ENCODE measurements at places on chromosomes 7 and 10.

- DNase-seq: no peak
Observed at GRCh38 chr10:113552014-113552413, 839 bp upstream of the HABP2 start.

DNA sequence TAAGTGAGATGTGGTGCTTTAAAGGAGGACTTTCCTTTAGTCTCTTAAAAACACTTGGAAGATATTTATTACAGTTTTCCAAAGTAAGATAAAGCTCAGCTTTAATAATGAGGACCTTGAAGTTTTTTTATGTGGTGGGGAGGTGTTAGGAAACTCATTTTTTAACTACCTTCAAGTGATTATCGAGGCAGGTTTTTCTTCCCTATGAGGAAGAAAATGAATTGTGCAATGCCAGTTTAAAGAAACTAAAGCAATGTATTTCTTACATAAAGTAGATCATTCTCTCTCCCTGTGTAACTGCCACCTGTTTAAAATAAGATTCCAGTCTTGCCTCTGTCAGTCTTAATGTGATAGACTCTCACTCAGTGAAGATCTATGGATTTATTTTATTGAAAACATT lies 27.9 kb downstream of the ZEB1 start:
- no peak for DNase-seq

DNA sequence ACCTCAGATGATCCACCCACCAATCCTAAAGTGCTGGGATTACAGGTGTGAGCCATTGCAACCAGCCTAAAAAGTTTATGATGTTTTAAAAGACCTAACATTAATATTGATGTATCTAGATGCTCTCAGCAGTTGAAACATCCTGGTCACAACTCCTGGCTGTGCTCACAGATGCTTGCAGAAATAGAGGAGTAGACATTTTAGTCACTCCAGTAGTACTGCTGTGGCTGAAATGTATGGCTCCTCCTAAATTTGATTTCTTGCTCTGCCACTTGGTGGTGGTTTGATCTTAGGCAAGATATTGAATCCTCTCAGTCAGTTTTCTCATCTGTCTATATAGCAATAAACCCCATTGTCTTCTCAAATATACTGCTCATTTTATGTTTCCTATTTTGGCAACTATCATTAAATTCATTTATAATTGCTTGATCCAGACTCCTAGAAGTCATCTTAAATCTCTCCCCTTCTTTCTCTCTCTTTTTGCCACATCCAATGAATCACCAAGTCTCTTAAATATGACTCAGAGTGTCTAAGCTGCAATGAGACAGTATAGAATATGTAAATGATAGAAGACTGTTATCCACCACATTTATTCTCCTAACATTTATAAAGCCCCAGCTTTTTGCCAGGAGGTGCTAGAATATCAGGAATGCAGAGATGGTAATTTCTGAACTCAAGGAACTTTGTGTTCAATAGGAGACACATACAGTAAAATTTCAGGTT lies 78.1 kb upstream of the NRBF2 start:
- no peak for DNase-seq

DNA sequence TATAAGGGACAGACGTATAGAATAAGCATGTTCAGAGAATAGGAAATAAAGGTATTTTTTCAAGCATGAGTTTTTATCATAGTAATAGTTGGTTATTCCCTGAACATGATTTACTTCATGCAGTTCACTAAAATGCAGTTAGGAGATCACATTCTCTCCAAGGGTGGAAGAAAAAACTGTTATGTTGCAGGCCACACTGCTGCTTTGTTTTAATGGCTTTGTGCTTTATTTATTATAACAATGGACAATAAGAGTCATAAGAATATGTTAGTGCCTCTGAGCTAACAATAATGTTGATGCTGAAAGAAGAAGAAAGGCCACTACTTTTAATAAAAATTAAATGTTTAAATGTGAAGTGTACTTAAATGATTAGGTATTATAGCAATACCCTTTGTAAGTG lies 78.5 kb upstream of the GATAD1 start:
- DNase-seq: no peak

GRCh38 chr10:59176241-59177030 lies at the start of gene PHYHIPL:
Gene PHYHIPL, plus strand, starts transcription at chr10:59176643. Its CDS starts 211 bp downstream, at chr10:59176854.
- DNase-seq: no peak

- no peak for DNase-seq
Observed at GRCh38 chr10:15737656-15738055, 17.9 kb upstream of the ITGA8 start.

- no peak for DNase-seq
Observed at GRCh38 chr7:139382439-139382838, 22.7 kb downstream of the LUC7L2 start.

GRCh38 chr10:82194419-82194818 lies 319.4 kb downstream of the NRG3 start:
- DNase-seq: no peak

All from activated CD4-positive, alpha-beta T cell treated with anti-CD3 and anti-CD28 coated beads for 4 hours (primary cell).